ENCODE measurements at places on chromosomes 1 and 21.

- no peak for DNase-seq
Observed at GRCh38 chr1:20483833-20484518, 2.0 kb downstream of the CAMK2N1 start.

GRCh38 chr21:40270047-40270446, 402.8 kb downstream of the PCP4 start:
- DNase-seq, result no peak

DNA sequence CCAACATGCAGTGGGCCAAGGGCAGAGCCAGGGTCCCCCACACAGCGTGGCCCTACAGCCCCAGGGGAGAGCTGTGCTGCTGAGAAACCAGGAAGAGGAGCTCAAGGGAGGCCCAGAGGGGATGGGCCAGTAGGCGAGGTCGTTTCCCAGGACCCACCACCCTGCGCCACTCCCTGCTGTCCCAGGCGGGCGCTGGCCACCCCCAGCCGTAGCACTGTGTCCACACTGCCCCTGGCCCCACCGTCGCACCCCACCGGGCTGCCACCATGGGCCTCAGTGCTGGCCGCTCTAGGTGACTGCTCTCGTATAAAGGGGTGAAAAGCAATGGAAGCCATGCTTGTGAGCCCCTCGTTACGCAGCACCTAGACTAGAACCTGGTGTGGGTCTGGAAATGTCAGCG, 22.4 kb downstream of the NADK start:
- no peak for DNase-seq

DNA sequence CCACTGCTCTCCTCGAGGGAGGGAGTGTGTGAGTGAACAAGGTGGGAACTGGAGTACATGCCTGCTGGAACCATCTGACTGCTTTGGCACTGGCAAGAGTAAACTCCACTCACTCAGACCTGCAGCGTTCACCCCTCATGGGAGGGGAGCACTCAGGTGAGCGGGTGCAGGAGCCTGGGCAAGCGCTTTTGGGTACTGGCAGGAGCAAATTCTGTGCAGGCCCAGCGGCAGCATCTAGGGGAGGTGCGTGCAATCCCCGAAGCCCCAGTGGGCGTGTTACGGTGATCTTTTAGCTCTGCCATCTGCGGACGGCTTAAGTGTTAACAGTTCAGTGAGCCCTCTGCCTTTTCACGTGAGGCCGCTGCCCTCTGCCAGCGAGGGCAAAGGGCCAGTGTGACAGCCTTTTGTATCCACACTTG, 127.4 kb downstream of the PATJ start:
- DNase-seq, result no peak

DNA sequence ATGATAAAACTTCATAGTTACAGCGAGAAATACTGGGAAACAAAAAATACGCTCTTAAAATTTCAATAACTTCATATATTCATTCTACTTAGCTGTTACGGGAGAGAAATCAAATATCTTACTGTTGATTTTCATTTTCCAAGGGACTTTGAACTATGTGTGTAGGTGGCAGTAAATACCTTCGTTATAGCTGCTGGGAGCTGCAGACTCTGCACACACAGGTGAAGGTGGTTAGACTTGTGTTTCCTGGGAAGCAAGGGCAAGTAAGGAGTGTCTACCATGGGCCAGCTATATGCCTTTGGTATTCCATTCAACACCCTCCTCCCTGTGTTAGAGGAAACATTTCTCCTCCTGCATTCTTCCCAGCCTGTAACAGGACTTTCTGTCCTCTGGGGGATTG, 51.4 kb upstream of the DIRAS3 start:
- no peak for DNase-seq

GRCh38 chr1:31730336-31731048, 26.7 kb upstream of the COL16A1 start:
- DNase-seq, result no peak

GRCh38 chr1:147080671-147081394, 91.4 kb downstream of the PRKAB2 start:
- DNase-seq, result no peak

Data from astrocyte of the cerebellum (primary cell).